ENCODE measurements at places on chromosomes 3 and 15.

DNA sequence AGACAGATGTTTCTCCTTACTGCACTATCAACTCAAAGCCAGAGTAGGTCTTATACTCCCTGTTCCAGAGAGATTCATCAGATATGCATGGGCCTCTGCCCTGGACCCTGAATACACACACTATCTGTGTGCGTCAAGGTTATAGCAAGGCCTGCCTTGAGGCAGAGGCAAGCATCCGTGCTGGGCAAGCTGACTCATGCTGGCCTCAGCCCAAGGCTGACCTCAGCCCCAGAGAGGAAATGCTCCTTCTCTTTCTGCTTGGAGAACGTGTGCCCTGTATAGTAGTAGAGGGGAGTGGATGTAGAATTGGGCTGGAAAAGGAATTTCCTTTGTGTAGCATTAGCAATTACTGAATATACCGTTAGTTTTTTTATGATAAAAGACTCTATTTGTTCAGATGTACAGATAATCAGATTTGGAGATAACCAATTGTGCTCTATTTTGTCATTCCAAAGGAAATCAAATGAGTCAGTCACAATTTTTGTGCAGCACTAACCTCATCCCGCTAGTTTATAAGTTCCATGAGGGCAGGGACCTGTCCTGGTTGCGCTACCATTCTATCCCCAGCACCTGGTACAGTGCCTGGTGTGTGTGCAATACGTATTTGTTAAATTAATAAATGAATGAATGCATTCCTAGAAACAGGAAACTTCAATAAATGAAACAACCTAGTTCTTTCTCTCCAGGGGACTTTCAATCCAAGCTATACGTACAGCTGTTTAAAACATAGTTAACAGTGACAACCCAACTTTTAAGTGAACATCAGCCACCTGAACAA lies 13.3 kb upstream of the PAQR9 start:
- DNase-seq: no peak

GRCh38 chr3:117611211-117611610 lies 901.6 kb downstream of the TUSC7 start:
- DNase-seq: no peak

- DNase-seq: no peak
Observed at GRCh38 chr15:53535886-53536285, 223.6 kb downstream of the WDR72 start.

DNA sequence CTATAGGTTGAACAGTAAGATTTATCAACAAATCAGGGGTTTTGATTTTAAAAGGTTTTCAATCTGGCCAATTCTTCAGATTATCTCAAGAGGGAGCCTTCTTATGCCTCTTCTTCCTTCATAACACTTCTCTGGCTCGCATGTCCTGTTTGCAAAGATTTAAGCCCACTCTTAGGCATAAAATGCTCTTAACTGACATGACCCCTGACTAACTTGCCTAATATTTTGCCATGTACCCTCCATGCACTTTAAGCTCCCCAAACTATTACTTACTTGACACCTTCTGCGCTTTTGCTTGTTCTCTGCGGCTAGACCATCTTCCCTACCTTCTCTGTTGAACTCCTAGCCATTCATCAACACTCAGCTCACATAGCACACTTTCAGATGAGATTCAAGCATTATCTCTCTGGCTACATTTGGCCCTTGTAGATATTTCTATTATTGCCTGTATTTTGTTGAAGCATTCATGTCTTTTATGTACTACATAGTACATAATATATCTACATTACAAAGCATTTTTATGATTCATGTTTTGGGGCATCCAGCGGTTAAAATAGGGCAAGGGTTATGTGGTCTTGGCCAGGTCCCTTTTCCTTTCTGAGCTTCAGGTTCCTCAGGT lies 1.0 kb upstream of the ARIH1 start:
- DNase-seq: no peak

DNA sequence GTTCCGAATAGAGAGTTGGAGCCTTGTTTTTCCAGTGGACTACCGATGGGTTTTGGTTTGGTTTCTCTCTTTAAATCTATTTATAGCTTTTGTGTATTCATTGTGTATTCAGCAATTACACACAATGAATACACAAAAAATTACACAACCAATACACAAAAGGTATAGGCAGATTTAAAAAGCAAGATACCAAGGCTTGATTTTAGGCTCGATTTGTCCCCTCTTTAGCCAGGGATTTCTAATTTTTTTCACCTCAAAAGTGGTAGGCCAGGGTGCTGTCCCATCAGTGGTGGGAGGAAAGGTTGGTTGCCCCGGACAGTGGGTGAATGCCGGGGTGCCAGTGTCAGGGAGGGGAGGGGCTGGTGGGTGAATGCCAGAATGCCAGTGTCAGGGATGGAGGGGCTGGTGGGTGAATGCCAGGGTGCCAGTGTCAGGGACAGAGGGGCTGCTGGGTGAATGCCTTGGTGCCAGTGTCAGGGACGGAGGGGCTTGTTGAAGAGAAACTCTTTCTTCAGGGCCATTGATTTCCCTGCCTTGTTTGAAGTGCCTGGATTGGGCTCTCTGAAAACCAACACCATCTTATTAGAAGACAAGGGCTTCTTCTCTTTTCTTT lies 186.2 kb downstream of the GOLGA6L6 start:
- DNase-seq: no peak

GRCh38 chr3:161066930-161067329 lies 38.2 kb downstream of the B3GALNT1 start:
- peak; percentile 20 for DNase-seq

DNA sequence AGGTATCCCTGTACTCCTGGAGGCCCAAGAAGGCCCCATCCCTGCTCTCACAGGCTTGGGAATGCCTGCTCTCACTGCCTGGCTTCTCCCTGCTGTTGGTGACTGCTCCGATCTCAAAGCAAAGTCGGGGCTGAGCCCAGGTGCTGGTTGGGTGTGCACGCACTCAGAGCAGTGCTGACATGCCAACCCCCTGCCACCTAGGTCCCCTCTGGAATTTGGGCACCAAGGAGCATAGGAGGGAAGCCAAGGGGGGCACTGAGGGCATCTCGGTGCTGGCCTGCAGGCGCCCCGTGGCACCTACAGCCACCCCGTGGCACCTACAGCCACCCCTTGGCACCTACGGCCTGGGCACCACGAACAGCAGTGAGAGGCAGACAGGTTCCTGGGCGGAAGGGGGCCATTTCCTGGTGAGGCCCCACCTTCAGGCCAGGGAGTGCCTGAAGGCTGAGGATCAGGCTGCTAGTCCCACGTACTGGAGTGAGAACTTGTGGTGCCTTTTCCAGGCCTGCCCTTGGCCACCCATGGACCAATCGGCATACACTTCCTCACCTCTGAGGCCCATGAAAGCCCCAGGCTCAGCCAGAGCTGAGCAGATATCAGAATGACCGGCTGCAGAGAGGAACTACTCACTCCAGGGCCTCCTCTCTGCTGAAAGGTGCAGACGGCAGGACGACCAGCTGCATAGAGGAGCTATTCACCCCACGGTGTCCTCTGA lies 15.6 kb upstream of the HTR3E start:
- DNase-seq: no peak

GRCh38 chr3:162892921-162893793 lies 1396.5 kb downstream of the OTOL1 start:
- DNase-seq: no peak

- DNase-seq: no peak
Observed at GRCh38 chr15:74180881-74181602, 7.5 kb downstream of the ISLR start.

DNA sequence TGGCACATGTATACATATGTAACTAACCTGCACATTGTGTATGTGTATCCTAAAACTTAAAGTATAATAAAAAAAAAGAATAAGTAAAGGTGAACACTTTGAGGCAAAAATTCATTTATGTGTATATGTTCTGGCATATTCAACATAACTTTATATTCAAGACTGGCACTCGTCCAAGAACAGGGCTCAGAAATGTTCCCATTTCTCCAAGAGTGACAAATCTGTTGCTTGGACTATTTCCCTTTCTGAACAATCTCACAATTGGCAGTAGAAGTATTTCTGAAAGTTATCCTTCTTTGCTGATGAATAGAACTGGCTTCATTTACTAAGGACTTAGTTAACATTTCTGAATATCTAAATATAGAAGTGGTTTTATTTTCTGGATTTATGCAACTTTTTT lies 212.8 kb downstream of the ADAMTSL3 start:
- no peak for DNase-seq

- DNase-seq: no peak
Observed at GRCh38 chr3:58025837-58026569, 17.8 kb downstream of the FLNB start.

DNA sequence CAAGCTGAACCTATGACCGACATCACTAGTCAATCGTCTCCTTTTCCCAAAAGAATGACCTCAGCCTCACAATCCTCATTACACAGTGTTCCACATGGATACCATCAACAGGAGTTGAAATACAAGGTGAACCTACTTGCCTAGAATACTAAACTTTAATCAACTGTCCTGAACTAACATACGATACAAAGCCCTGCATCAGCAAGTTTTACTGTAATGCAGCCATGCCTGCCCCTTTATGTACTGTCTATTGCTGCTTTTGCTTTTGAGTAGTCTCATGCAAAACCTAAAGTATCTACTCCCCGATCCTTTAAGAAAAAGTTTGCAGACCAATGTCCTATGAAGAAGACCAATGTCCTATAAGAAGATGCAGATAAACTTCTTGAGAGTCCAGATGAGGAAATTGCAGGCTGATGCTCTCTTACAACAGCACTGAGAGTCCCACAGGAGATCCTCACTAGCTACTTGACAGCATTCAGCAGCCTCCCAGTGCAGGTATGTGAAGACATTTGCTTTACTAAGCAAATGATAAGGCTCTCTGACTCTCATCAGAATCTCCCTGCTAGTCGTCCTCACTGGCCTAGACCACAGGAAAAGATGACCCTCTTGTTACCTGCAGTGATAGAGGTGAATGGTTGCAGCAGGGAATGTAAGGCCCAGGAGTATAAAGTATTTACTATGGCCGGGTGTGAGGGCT lies 23.6 kb downstream of the SUCLG2 start:
- DNase-seq: no peak

GRCh38 chr3:81393251-81393650 lies 368.2 kb downstream of the GBE1 start:
- DNase-seq: no peak

DNA sequence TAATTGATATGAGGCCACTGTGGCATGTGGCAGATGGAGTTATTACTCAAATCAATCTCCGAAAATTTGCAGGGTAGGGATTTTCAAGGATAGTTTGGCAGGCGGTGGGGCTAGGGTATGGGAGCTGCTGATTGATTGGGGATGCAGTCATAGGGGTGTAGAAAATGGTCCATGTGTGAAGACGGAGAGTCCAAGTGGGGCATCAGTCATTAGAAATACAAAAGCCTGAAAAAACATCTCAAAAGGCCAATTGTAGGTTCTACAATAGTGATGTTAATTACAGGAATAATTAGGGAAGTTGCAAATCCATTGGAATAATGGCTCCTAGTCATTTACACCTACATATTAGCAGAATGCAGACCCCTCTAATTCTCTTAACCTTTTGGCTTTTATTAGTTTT lies 4.9 kb downstream of the LEKR1 start:
- no peak for DNase-seq

GRCh38 chr15:42152196-42152920 lies 4.1 kb downstream of the PLA2G4F start:
- no peak for DNase-seq

GRCh38 chr15:98241032-98241554 lies 280.6 kb downstream of the ARRDC4 start:
- DNase-seq: no peak

- no peak for DNase-seq
Observed at GRCh38 chr3:37032961-37033360, 39.6 kb downstream of the MLH1 start.

DNA sequence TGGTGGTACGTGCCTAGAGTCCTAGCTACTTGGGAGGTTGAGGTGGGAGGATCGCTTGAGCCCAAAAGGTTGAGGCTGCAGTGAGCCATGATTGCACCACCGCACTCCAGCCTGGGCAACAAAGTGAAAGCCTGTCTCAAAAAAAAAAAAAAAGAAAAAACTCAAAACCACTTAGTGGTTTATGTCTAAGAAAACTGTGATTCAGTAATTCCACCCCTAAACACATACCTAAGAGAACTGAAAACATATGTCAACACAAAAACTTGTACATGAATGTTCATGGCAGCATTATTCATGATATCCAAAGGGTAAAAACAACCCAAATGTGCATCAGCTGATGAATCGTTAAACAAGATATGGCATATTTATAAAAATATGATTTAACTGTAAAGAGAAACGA lies 14.3 kb downstream of the SPG21 start:
- DNase-seq: no peak

GRCh38 chr3:126612479-126613205 lies 42.3 kb downstream of the TXNRD3 start:
- DNase-seq: peak; percentile 28

GRCh38 chr15:57152666-57153539 lies 223.4 kb upstream of the CGNL1 start:
- DNase-seq: no peak

GRCh38 chr3:195773956-195774537 lies 37.7 kb downstream of the MUC4 start:
- no peak for DNase-seq

- DNase-seq: no peak
Observed at GRCh38 chr3:197375001-197375441, 76.6 kb upstream of the DLG1 start.

DNA sequence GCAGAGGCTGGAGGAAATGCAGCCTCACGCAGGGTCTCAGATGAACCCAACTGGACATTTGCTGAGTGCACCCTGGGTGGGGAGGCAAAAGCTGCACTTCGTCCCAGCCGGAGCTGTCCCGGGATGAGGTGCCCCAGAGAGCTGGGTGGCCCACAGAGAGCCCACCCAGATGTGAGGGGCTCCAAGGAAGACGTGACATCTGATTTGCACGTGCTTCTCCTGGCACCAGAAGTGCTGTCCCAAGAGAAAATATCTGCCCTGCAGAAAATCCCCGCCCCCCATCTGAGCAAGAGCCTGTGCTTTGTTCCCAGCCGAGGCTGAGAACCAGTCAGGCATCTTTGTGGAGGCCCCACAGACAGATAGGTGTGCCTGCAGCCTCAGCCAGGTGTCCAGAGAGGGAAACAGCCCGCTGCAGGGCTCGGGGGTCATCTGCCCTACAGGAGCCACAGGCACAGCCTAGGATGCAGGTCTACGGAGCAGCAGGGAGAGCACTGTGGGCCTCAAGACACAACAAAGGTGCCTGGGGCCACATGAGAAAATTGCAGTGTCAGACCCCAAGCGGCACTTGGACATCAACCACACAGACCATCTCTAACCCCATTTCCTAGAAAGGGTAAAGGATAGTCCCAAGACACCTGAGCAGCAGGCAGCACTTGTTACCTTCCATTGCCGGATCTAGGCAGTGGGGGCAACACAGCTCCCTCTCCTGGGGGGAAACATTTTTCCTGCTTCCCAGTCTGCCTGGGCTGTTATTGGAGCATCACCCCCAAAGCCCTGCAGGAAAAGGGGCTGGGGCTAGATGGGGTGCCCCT lies 5.8 kb downstream of the TMIE start:
- no peak for DNase-seq

Data from DND-41 (cell line).